Activated T-helper 1 cell treated with Interleukin-2 at 50 U/mL for 16 hours (primary cell): ENCODE measurements at places on chromosomes 2 and 18.

DNA sequence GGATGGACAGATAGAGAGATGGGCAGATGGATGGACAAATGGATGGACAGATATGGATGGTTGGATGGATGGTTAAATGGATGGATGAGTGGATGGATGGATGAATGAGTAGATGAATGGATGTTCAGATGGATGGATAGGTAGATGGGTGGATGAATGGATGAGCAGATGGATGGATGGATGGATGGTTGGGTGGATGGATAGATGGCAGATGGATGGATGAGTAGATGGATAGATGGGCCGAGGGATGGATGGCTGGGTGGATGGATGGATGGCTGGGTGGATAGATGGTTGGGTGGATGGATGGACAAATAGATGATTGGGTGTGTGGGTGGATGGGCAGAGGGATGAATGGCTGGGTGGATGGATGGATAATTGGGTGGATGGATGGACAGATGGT lies 98.9 kb upstream of the OTOS start:
- DNase-seq = no peak

- no peak for DNase-seq
Measured at GRCh38 chr2:19576411-19576810, 218.0 kb upstream of the OSR1 start.

DNA sequence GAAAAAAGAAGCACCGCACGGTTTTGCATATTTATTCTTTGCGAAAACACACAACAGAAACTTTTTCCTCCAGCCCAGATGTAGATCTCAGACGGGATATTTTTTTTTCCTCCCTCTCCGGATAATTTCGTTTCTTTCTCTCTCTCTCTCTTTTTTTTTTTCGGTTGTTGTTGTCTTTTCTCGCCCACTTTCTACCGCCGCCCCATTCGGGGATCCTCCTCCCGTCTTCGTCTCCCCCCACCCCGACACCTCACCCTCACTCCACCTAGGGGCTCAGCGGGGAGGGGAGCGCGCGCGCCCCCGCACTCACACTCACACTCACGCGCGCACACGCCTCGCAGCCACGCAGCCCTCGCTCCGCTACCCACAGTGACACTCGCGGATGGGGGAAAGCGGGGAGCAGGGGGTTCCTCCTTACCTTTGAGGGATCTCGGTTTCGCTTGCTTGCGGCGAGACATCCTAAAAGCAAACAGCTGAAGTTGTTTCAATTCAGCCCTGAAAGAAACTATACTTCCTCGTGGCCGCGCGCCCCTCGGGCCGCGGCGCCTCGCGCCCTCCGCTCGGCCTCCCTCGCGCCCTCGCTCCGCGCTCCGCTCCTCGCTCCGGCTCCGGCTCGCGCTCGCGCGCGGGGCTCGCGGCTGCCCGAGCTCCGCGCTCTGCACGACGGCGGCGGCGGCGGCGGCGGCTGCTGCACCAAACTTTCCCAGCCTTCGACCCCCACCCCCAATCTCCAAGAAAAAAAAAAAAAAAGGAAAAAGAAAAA lies 1.3 kb downstream of the ZNF521 start:
- DNase-seq = no peak

DNA sequence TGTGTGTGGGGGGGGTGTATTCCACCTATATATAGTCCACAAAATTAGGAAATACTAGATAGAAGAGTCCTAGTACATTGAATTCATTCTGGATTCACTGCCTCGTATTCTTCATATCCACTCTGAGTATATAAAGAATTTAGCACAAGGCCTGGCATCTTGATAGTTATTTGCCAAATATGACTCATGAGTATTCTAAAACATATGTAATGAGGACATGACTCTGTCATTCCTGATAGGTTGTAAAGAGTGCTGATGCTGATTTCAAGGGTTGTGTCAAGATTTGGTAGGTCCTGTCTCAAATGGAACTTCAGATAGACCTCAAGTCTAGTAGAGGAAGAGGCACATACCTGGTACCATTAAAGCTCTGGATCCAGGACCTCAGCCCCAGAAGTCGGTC lies 173.4 kb upstream of the BOD1L2 start:
- no peak for DNase-seq

GRCh38 chr18:3544537-3544936 lies 94.6 kb downstream of the TGIF1 start:
- no peak for DNase-seq

- DNase-seq = no peak
Measured at GRCh38 chr2:11096591-11096990, 58.7 kb upstream of the SLC66A3 start.

DNA sequence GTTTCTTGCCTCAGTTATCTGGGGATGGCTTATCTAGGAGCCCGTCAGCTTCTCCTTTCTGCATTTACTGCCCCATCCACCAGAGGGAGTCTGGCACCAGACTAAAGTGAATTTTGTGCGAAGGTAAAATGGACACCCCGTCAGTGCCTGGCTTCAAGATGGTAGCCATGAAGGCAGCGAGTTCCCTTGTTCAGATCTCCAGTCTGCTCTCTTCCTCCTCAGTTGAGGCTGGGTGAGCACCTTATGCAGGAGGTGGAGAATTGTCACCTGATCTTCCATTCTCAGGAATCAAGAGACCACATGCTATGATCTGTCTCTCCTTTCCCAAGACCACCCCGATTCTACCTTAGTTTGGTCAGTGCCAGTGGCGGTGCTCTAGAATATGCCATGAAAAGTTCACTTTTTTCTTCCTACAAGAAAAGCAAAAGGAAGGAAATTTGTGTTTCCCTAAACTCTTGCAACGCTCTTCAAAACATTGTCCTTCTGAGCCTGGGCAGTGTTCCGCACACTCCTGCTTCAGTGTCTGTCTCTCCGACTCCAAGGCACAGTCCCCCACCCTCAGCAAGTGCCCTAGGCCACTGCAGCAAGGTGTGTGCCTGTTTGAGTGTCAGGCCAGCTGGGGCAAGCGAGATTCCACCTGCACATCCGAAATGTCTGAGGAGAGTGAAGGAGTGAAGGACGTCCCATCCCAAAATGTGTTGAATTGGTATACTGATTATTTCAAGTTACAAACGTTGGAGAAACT lies 168.6 kb downstream of the SS18 start:
- peak; percentile 4 for DNase-seq

GRCh38 chr2:9252002-9252357 lies 45.4 kb downstream of the ASAP2 start:
- no peak for DNase-seq

DNA sequence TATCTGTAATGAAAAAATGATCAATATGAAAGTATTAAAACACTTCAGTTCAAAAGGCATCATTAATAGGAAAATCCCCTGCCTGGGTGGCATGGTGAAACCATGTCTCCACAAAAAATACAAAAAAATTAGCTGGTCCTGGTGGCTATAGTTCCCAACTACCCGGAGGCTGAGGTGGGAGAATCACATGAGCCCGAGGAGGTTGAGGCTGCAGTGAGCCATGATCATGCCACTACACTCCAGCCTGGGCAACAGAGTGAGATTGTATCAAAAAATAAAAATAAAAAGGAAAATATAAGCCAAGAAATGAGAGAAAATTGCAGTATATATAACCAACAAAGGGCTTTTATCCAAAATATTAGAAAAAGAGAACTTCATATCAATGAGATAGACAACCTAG lies 71.6 kb upstream of the MYCN start:
- DNase-seq = no peak

GRCh38 chr18:42861271-42861670 lies 254.2 kb downstream of the RIT2 start:
- DNase-seq = no peak

- no peak for DNase-seq
Measured at GRCh38 chr2:135050132-135050531, 2.0 kb upstream of the RAB3GAP1 start.

DNA sequence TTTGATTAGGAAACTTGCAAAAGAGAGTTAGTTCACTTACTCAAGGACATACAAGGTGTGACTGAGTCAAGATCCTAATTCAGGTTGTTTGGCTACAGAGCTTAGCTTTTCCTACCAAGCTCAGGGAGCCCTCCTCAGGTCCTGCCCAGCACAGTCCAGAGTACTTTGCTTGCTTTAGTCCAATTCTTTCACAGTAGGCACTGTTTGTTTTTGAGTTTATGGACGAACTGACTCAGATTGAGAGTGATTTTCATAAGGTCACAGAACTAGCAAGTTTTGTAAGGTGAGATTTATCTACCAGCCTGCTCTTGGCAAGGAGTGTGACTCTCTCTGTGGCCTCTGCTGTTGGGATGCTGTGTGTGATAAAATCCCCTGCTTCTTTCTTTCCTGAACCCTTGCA lies 310.5 kb downstream of the PTPRM start:
- DNase-seq = no peak

DNA sequence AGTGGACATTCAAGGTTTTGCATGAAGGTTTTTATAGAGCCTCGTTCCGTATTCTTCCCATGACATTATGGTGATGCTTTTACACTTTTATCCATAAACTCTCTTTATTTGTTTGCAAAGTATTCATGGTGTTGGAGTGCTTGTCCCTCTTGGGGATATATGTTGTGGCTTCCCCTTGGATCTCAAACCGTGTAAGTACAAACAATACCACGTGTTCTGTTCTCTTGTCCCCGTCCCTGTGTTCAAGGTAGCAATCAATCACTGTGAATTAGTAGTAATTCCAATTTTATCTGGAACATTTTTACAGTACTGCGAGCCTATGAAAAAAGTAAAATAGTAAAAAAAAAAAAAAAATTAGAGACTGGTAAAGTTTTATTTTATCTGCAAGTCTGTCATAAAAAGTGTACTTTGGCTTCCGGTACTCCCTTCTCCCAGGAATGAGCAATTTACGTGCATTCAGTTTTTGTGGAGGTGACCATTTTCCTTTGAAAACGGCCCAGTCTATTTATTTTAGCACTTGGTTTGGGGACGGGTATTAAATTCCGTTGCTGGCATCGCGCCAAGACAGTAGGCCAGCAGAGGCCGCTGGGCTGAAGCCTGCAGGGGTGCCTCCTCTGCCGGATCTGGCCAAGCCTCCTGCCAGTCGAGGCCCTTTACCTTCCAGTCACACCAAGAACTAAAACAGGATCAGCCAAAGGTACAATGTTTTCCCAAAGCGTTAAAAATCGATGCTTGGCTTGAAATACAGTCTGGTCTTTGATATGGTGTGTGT lies 175.7 kb downstream of the SOCS6 start:
- no peak for DNase-seq

DNA sequence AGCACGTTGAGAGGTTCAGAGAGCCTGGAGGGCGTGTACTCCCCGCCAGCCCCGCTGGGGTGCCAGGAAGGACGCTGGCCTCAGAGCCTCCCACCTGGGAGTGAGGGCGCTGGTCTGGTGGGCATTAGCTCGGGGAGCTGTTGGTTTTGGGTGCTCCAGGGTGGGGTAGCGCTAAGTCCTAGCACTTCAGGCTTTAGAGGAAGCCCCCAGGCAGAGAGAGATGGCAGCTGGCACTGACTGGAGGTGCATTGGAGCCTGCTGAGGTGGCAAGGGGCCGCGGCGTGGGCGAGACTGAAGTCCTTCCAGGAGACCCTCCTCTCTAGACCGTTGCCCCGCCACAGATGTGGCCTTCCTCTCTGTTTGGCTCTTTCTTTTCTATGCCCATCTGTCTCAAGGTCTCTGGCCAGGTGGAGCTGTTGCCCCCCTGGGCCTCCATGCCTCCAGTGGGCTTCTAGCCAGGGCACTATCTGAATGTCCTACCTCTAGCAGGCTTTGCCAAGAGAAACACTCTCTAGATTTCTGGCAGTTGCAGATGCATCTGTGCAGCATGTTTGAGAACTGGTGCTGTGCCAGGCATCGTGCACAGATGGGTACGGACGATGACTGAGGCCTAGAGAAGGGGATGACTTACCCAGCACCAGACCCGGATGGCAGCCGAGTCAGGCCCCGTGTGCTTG lies 6.6 kb downstream of the CAPN10 start:
- DNase-seq = no peak

GRCh38 chr18:7850446-7850845 lies 283.3 kb downstream of the PTPRM start:
- no peak for DNase-seq

DNA sequence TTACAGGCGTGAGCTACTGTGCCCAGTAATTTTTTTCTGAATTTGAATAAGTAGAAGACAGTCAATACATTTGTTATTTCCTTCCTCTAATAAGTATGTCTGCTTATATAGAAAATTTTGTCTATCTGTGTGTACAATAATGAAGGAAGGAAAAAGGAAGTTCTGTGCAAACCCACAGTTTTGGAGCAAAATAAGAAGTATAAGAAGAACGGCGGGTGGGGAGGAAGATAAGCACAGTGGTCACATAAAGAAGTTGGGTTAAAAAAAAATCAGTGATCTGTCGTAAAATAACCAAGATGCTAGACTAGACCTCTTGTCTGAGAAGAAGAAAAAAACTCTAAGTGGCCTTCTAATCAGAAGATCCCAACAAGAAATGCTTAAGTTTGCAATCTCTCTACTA lies 20.2 kb downstream of the MGAT4A start:
- no peak for DNase-seq

GRCh38 chr2:136051001-136051724 lies 65.7 kb upstream of the DARS1 start:
- DNase-seq = no peak

DNA sequence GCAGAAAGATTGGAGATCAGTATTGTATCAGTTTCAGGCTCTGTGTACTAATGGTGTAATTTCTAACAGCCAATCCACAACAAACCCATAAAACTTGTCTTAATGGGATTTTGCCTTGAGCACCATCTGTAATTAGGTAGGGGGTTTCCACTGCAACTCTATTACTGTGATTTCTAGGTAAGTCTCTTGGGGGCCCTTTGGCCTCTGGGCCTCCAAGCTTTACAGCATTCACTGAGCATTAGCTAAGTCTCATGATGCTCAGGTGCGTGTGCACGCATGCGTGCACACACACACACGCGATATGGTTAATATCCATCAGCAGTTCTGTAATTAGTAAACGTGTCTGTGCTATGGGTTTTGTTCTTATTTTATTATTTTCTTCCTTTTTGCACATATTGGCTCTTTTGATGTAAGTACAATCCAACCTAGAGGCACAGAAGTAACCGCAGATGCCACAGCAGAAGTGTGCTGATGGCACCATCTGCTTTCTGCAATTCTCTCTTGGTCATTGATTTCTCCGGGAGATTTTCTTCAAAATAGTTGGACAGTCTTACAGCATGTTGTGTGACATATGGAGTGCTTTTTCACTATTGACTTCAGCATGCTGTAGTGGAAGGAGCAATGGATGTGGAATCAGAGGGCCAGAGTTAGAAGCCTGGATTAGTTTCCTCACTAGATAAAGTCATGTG lies 592.0 kb downstream of the LRRTM4 start:
- no peak for DNase-seq

DNA sequence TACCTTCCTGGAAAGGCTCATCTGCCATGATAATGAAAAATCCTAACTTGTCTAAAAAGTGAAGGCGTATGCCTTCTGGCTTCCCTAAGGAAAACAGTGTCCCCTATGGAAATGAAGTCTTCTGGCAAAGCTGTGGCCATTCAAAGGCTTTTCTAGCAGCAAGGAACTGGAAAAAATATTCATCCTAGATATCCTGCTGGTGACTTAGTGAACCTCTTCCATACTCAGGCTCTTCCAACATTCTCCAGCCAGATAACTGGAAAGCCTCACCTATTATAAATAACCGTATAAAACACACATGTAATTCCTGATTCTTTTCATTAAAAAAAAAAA lies 84.7 kb downstream of the RBMS1 start:
- DNase-seq = no peak

- DNase-seq = no peak
Measured at GRCh38 chr2:119428488-119429224, 3.0 kb upstream of the TMEM37 start.
